ENCODE measurements at places on chromosomes 16 and 17.

- DNase-seq: no peak
These were observed 158.9 kb upstream of the CACNG5 start for GRCh38 chr17:66675991-66676371.

GRCh38 chr16:89534252-89534756 is 26.1 kb downstream of the SPG7 start:
- no peak for DNase-seq

DNA sequence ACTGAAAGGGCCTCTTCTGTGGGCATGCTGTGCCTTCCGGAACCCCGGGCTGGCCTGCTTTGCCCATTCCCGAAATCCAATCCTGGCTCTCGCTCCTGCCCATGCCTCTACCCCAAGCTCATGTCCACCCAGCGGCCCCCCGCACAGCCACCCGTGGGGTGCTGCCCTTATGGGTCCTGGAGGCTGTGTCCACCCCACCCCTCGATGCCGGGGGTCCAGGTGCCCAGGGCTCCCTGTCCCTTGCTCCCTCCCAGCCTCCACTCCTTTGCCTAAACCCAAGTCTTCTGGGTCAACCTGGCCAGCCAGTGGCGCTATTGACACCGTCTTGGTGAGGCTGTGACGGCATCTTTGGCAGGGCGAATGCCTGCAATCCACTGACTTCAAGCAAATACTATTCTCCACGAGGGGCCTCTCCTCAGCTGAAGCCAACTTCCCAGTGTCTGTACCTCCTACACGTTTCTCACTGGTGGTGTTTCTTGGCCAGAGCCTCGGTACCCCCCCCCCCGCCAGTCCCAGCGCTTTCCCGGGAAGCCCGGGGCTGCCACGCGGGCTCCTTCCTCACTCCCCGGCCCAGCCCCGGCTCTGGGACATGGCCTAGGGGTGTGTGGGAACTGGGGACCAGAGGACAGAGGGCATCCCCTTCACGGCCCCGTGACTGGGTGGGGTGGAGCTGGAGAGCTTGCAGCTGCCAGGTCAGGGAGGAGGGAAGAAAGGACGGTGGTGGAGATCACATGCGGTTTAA is 12.2 kb upstream of the DUS1L start:
- DNase-seq: no peak

- DNase-seq: no peak
These were observed 15.8 kb upstream of the KCNJ18 start for GRCh38 chr17:21676281-21677111.

DNA sequence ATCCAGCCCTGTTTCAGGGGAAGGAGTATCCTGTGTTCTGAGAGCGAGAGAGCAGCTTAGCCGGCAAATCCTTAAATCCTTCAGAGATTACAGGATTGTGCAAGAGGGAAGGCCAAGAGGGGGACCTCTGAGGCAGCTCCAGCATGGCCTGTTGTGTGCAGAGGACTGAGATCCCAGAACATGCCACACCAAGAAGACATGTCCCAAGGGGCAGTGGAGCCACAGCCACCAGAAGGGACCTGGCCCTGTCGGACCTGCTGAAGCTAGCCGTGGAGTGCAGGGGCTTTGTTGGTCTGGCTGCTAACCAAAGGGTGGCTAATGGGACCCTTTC is 1.6 kb upstream of the MRC2 start:
- DNase-seq: no peak

- no peak for DNase-seq
These were observed 6.3 kb upstream of the MNT start for GRCh38 chr17:2406903-2407790.

DNA sequence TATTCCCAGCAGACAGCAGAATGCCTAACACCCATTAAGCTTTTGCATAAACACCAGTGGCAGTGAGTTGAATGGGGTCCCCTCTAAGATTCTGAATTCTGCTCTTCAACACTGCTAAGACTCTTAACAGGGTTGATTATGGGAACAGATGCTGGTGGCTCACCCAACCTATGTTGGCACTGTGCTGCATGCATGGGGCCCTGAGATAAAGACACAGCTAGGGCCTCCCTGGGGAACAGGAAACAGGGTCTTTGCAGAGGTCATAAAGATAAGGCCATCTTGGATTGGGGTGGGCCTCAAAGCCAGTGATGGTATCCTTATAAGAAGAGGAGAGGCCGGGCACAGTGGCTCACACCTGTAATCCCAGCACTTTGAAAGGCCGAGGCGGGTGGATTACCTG is 190.8 kb downstream of the SLC39A11 start:
- no peak for DNase-seq

DNA sequence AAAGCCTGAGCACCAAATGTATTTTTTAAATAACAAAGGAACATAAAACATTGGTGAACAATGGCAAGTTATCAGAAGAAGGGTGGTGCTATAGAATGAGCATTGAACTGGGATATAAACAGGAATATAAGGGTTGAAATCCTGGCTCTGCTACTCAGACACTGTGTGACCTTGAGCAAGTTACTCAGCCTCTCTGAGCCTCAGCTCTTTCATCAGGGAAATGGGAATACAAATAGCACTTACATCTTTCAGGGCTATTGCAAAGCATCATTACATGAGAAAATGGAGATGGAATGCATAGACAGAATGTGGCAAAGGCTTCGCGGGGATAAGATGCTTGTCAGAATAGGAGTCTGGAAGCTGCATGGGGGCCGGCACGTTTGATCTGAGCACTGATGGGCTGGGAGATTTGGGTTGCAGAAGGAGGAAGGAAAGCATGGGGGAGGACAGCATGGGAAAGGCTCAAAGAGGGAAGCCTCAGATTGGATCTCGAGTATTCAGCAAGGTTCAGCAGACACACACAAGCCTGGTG is 4.8 kb upstream of the CDH5 start:
- DNase-seq: no peak

DNA sequence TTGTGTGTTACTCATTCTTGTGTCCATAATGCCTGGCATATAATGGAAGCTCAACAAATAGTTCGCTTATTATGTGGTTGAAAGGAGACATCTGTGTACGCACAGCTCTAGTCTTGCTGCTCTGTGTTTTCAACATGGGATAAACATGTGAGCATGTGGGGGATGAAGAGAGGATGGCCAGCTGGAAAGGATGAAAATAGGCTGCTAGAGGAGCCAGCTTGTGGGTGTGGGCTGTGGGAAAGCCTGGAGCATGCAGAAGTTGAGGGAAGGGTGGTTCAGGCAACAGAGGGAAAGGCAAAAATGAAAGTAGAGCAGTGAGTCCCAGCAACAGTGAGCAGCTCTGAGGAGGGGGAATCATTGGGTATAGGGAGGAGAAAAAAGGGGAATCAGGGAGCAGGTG is 324.6 kb upstream of the CDH11 start:
- no peak for DNase-seq

- DNase-seq: peak; percentile 66
These were observed at the start of gene GALK1 for GRCh38 chr17:75764711-75765421. TSS of gene GALK1 (minus strand) at chr17:75765192. CDS start at chr17:75765136, 56 bp downstream.

GRCh38 chr17:52191491-52191890 is 33.0 kb upstream of the CA10 start:
- no peak for DNase-seq

- DNase-seq: no peak
These were observed 9.2 kb downstream of the COL1A1 start for GRCh38 chr17:50192144-50192617.

DNA sequence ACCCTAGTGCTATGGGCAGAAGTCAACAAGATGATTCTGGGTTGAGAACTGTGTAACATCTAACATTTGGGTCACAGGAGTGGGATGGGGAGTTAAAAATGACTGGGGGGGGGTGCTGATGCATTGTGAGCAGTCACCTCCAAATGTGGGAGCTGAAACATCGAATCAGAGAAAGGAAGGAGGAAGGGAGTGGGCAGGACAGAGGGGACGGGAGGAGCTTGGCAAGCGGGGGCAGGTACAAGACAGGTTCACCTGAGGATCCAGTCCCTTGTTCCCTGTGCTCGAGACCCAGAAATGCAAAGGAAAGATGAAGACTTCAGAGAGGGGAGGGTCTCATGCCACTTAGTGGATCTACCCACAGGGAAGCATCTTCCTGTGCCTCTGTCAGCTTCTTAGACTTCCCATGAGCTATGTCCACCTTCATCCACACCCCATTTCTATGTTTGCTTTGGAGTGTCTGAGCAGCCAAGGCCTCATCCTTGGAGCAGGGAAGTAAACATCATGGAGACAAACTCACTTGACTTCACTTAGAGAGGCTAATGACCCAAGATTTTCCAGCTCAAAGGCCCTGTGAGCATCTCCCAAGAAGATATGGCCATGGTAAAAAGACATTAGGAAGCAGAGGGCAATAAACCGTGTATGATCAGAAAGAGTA is 20.5 kb downstream of the SMPD3 start:
- DNase-seq: no peak

- DNase-seq: no peak
These were observed 14.1 kb downstream of the CD300LG start for GRCh38 chr17:43860927-43861622.

DNA sequence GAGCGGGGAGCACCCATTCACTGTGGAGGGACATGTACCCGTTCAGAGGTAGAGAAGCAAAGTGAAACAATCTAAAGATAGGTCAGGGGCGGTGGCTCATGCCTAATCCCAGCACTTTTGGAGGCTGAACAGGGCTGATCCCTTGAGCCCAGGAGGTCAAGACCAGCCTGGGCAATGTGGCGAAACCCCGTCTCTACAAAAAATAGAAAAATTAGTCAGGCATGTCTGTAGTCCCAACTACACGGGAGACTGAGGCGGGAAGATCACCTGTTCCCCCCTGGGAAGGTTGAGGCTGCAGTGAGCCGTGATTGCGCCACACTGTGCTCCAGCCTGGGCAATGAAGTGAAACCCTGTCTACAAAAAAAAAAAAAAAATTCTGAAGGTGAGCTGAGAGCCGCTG is 21.7 kb downstream of the MYL4 start:
- no peak for DNase-seq

- DNase-seq: no peak
These were observed 93.2 kb downstream of the CACNG3 start for GRCh38 chr16:24349320-24349719.

DNA sequence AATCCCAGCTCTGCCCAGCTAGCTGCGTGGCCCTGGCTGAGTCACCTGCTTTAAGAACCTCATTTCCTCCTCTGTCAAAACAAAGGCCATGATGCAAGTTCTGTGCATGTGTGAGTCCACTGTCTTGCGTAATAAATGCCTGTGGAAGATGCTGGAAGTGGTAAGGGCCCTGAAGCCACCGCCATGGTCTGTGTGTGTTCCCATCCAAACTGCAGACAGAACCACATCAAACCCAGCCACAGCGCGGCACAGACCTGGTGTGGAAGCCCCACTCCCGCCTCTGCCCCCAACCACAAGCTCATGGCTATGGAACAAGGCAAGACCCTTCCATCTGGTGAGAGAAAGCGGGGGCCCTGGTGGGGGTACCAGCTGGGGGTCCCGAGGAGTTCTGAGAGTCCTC is 26.0 kb downstream of the NECAB2 start:
- no peak for DNase-seq

GRCh38 chr16:80751167-80751566 is 53.2 kb downstream of the CDYL2 start:
- no peak for DNase-seq

DNA sequence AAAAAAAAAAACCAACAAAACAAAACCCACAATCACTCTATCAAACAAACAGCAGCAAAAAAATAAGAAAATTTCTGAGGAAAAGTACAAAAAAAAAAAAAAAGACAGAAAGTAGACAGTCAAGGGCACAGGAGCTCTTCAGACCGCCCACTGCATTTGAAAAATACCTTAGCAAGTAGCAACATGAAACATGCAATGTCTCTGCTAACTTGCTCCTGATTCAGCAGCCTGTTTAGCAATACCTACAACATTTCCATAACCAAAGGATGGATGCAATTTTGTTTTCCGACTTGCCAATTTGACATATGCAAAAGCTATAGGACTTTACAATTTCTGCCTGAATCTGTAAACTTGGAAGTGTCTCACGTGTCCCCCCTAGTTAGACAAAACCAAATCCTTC is 57.4 kb downstream of the SYNRG start:
- no peak for DNase-seq

DNA sequence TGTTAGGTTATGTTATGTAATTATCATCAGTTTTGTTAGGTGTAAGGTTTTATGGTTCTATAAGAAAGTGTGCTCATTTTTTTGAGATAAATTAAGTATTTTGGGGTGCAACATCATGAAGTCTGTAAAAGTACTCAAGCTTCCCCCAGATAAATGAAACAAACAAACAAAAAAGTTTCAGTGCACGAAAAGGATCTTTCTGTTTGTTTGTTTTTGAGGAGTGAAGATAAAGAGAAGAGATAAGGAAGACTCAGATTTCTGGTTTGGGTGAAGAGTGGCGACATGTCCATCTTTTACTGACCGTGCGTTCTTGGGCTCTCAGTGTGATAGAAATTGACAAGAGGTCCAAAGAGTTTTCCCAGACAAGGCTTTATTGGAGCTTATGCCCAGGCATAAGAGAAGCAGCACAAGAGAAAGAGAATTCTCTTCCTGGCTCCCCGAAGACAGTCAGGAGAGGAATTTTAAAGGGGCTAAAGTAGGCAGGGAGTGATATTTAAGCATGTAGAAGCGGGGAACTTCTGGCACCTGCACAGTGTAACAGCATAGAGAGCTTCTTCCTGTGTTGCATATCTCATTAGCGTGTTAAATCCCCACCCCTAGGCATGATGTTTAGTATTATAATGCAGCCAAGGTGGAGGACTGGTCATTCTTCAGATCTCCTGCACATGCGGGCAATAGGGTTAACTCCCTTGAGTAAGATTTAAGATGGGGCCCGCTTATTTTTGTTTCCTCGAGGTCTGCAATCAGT is 71.3 kb downstream of the PLCG2 start:
- no peak for DNase-seq

- DNase-seq: no peak
These were observed 13.4 kb downstream of the TBX2 start for GRCh38 chr17:61412860-61413660.

GRCh38 chr16:3854750-3855541 is 25.6 kb downstream of the CREBBP start:
- no peak for DNase-seq

- no peak for DNase-seq
These were observed 5.3 kb upstream of the CHST5 start for GRCh38 chr16:75541236-75541635.

DNA sequence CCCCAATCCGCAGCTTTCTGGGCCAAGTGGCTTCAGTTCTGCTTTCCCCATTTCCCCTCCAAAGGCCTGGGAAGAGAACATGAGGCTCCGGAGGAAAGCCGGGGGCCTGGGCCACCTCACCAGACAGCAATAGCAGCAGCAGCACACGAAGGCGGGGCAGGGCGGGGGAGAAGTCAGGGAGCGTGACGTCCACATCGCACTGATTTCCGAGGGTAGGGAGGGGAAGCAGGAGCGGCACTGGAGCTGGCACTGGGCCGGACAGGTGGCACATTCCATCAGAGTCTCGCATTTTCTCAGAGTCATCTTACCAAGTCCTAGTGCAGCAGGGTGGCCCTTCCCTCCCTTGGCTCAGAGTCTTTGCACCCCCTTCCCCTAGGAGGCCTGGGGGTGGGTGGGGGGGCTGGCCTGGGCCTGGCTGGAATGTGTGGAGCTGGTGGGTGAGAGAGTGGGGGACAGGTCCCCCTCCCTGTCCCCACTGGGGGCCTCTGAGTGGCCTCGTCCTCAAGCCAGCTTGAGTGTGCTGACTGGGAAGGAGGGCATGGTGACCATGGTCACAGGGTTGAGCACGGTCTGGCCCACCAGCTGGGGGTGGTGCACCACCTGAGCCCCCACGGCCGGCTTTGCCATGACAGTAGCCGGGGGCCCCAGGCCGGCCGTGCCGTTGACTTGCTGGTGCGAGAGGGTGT is 14.3 kb downstream of the MNT start:
- no peak for DNase-seq

GRCh38 chr17:79042421-79043190 is 18.6 kb downstream of the C1QTNF1 start:
- no peak for DNase-seq

Measured in nucleus accumbens (tissue), 56 donors.